ENCODE measurements at places on chromosomes 6 and 20.

- peak; percentile 21 for DNase-seq
These were observed 669 bp downstream of the PDCD2 start for GRCh38 chr6:170583756-170584180.

DNA sequence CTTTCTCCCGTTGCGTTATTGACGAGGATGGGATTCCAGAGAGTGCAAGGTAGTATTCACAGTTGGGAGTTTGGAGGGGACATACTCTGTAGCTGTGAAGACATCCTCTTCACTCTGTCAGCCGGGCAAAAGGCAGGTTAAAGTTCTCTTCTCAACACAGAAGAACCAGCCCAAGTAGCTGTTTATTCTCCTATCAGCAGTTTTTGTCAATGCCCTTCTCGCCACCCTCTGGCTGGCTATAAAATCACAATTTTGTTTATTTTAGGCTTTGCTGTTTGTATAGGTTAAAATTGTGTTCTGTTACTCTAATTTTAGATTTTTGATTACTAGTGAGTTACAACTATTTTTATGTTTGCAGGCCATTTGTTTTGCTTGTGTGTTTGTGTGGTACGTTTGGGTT lies 37.9 kb upstream of the MAS1 start:
- DNase-seq = no peak

GRCh38 chr20:17735206-17735804 lies 35.5 kb downstream of the BANF2 start:
- DNase-seq = no peak

DNA sequence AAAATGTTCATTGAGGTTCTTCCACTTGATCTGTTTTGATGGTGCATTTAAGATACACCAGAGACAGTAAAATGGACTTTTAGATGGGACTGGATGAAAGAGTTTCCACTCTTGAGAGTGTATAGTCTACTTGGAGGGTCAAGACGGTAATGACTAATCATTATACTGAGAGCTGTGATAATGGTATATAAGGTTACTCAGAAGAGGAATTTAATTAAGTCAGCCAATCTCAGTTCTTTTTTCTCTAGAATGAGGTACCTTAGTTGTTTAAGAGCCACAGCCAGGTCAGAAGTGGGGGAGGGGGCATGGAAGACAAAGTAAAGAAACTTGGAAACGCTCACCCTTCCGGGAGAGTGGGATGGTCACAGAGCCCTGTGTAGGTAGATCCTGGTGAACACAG lies 123.9 kb downstream of the MAP3K4 start:
- no peak for DNase-seq

DNA sequence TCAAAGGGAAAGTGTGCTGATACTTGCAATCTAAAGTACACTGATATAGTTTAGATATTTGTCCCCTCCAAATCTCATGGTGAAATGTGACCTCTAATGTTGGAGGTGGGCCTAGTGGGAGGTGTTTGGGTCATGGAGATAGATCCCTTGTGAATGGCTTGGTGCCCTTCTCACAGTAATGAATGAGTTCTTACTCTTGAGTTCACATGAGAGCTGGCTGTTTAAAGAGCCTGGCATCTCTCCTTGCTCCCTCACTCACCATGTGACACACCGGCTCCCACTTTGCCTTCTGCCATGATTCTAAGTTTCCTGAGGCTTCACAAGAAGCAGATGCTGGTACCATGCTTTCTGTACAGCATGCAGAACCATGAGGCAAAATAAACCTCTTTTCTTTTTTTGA lies 78.1 kb downstream of the REPS1 start:
- DNase-seq = no peak

DNA sequence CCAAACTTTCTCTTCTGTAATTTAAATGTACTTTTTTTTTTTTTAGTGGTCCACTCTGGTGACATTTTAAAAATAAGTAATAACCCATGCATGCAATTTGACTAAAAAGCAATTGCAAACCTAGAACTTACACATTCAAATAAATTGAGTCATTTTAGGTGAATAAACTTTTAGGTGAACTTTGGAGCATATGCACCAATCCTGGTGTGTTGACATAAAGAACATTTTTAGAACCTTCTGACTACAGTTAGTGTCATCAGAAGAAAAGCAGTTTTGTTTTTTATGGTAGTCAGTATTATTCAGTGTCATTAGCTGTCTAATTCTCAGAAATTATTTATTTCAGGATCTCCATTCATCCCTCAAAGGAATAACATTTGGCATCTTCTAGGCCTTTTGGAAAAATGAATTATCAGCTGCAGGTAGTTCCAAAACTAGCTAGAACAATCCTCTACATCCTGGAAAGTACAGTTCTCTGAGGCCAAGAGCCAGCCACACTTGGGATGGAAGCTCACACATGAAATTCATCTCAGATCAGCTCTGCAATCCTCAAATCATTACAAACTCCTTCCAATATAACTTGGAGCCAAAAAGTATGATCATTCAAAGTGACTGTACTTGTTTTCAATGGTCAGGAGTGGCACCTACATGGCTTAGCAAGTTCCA lies 38.5 kb upstream of the SIM1 start:
- no peak for DNase-seq

- DNase-seq = no peak
These were observed 371.9 kb upstream of the CHD6 start for GRCh38 chr20:41989935-41990635.

DNA sequence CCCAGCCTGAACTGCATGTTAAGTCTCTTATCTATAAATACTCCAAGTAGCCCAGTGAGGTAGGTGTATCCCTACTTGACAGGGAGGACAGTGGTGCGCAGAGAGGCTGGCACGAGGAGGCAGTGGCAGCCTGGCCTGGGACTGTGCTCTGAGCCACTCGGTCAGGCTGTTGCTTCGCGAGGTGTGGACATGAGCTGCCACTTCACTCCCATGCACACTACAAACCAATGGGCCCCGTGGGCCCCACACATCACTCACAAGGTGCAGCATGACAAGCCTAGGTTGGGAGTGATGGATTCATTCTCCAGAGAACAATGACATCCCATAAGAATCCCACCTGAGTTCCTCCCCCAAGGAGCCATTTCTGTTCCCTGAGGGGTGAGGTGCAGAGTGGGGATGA lies 54.9 kb downstream of the TMEM242 start:
- DNase-seq = no peak

DNA sequence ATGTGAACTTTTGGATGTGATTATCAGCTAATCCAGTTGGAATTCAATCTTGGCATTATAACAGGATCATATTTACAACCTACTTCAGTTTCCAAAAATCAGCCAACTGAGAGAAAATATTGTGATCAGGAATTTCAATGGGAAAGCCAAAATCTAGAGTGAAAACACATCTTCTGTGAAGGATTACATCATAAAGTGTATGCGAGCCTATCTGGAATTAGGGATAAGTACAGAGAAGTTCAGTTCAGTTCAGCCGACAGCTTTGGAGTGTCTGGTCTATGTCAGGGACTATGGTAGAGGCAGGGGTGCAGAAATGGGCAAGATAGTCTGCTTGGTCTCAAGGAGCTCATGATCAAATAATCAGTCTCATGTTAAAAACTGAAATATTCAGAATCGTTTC lies 12.3 kb upstream of the PRIM2 start:
- DNase-seq = no peak

DNA sequence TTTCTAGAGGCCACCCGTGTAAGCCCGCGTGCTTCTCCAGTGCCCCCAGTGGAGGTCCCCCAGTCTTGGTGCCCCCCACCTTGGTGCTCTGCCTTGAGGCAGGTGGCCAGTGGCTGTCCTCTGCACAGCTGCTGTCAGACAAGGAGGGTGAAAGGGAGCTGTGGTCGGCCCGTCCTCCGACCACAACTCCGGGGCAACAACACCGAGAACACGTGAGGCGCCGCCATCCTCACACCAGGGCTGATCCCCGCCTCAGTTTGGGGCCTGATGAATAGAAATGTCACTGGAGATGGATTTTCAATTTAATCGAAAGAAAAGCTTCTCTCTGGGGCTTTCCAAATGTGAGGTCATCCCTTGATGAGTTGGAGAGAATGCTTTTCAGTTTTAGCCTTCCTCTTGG lies 304.6 kb downstream of the CDH4 start:
- no peak for DNase-seq

DNA sequence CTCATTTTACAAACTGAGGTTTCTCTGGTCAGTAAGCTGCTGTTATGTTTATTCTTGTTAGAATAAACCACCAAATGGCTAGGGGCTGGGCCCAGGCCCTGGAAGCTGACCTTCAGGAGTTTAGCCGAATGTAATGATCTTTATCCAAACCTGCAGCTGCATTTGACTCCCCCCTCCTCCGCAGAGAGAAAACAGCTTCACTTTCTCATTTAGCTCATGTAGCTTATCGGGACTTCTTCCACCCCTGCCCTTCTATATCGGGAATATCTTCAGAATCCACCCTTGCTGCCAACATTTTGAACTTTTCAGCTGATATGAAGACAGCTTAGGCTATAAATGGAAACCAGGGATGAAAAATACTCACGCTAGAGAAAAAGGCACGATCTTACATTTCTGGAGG lies 102.6 kb downstream of the ZMYND8 start:
- DNase-seq = no peak
